Activated T-cell treated with anti-CD3 and anti-CD28 coated beads, Interleukin-2, amount 50 U/mL, for 72 hours (primary cell): ENCODE measurements at places on chromosomes 5 and 9. TPM values are rescaled to one million over a fixed set of nuclear protein-coding genes. Genes with fewer than 3 reads are reported as not detected.

FBP2 gene
- total RNA-seq, result not detected

CD14 gene
- total RNA-seq, result 0.41 TPM

ZDHHC21 gene
- 7.4 TPM for total RNA-seq

WDR31 gene
- total RNA-seq, result 1.4 TPM

ACOT12 gene
- total RNA-seq, result not detected

COL23A1 gene
- total RNA-seq, result 0.44 TPM

S100Z gene
- 1.9 TPM for total RNA-seq

GPR151 gene
- not detected for total RNA-seq

MARCOL gene
- not detected for total RNA-seq
